ENCODE measurements at places on chromosomes 5 and 9. TPM values are rescaled to one million over a fixed set of nuclear protein-coding genes. Genes with fewer than 3 reads are reported as not detected.

Gene RXRA
- 20.3 TPM for total RNA-seq

Gene PCDHGC5
- total RNA-seq, result 3.5 TPM

Gene MYORG
- 0.63 TPM for total RNA-seq

Gene SHOC1
- not detected for total RNA-seq

Gene RANBP3L
- total RNA-seq, result under 0.01 TPM

Gene PPP2R2B
- total RNA-seq, result under 0.01 TPM

Gene PLPP7
- total RNA-seq, result 1.7 TPM

Gene GGTA1
- under 0.01 TPM for total RNA-seq

Gene IGFBPL1
- total RNA-seq, result not detected

Gene PAEP
- not detected for total RNA-seq

Gene ABCA2
- 23.9 TPM for total RNA-seq

Gene MYOT
- total RNA-seq, result not detected

Gene PHYHD1
- total RNA-seq, result 16.3 TPM

Gene ANKDD1B
- total RNA-seq, result 0.95 TPM
